Right renal pelvis (tissue), 4 donors: ENCODE measurements at places on chromosomes 6 and 20.

DNA sequence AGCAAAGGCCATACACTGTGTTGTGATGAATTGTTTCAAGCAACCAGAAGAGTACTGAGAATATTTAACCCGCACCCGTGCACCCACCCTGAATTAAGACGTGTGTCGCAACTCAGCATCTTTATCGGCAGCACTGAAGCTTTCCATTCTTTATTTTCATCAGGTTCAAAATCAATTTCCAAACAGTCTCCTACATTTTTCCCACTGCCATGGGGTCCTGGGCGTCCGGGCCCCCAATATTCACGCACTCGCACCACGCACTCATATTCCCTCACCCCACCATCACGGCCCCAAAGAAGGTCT is 1.8 kb downstream of the LTB start:
- DNase-seq, result no peak

GRCh38 chr20:9609887-9610502 is 95.6 kb downstream of the LAMP5 start:
- DNase-seq, result peak; percentile 69

GRCh38 chr6:100845676-100846075 is 35.5 kb downstream of the ASCC3 start:
- DNase-seq, result no peak

DNA sequence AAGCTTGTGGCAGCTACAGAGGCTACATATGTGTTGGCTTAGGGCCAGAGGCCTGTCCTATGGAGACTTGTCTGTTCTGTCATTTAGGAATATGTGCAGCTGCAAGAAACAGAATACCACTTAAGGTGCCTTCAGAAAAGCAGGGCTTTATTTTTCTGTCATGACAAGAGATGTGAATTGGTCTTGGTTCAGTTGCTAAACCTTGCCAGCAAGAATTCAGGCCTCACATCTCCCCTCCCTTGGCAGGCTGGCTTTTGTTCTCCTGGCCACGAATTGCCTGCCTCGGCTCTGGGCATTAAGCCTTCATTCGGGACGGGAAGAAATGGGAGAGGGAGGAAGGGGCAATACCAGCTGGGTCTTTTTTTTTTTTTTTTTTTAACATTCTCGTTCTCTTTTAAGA is 82.4 kb upstream of the TGM3 start:
- no peak for DNase-seq

DNA sequence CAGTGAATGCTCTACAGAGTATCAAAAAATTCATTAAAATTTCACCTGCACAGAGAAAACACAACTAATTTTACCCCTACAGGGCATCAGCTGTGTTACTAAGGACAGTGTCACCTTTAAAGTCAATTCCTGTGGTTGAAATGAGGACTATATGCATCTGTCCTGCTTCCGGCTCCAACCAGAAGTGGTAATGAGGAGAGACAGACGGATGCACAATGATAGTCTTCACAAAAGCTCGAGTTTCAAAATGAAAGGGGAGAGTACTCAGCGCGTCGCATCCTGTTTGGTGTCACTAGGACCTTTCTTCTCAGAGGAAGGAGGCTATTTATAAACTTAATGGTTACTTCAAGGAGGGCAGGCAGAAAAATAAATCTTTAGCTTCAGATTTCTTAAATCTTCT is 86.5 kb downstream of the LYRM4 start:
- peak; percentile 28 for DNase-seq

DNA sequence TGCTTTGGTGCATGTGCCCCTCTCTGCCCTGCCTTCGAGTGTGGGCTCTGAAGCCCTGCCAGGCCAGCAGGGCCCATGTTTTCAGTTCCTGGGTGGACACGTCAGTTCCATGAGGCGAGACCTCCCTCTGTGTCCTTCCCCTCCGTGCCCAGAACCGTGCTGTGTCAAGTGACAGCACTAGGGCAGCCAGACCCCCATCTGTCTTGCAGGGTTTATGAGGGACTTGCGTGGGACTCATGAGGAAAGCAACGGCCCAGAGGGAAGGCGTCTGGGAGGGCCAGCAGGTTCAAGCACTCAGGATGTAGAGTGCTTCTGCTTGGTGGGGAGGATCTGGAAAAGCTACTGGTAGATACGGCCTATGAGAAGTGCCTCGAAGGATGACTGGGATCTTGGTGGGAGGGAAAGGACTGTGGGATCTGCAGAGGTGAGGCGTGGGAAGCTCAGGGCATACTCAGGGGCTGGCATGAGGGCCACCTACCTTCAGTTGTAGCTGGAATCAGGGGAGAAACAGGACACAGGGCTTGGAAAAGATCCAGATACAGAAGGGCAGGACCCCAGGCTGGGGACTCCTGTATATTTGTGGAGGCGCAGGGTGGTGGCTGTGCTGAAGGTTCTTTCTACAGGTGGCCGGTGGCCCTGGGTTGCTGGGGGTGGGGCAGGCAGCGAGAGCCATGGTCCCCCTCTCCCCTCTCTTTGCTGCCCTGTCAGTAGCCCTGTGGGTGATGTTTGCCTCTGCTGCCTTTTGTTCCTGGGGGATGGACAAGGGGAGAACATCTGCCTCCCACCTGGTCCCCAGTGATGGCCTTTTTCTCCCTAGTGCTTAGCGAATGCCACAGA is 5.5 kb downstream of the NPEPL1 start:
- DNase-seq, result no peak

GRCh38 chr6:18388271-18388670 is 1.1 kb downstream of the RNF144B start:
- no peak for DNase-seq

- DNase-seq, result no peak
Measured at GRCh38 chr6:62328607-62329006, 42.6 kb upstream of the KHDRBS2 start.

DNA sequence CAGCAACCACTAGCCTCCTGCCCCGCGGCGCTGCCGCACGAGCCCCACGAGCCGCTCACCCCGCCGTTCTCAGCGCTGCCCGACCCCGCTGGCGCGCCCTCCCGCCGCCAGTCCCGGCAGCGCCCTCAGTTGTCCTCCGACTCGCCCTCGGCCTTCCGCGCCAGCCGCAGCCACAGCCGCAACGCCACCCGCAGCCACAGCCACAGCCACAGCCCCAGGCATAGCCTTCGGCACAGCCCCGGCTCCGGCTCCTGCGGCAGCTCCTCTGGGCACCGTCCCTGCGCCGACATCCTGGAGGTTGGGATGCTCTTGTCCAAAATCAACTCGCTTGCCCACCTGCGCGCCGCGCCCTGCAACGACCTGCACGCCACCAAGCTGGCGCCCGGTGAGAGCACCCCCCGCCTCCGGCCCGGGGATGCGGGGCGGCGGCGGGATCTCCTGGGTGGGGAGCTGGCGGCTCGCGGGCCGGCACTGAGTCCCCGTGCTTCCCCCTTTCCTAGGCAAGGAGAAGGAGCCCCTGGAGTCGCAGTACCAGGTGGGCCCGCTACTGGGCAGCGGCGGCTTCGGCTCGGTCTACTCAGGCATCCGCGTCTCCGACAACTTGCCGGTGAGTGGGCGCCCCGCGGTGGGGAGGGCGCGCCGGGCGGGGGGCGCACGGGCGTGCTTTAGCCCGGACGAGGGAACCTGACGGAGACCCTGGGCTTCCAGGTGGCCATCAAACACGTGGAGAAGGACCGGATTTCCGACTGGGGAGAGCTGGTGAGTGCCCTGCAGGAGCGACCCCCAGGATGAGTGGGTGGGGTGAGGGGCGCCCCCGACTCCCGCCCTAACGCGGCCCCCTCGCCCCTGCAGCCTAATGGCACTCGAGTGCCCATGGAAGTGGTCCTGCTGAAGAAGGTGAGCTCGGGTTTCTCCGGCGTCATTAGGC is 585 bp downstream of the PIM1 start:
- DNase-seq, result no peak

DNA sequence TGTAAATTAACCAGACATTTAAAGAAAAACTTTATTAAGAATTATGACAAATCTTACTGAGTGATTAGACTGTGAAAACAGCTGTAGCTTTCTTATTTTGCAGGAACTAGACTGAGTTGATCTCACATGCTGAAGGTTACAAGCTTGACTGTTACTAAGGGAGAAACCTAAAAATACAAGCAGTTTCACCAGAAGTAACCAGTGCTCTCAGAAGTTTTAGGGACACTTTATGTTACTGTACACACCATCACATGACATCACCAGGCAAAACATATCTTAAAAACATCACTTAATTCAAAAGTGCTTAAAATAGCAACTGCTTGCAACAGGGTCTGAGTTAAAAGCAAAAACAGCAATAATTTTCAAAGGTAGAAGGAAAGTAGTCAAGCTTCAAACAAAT is 5.4 kb downstream of the FBXO30 start:
- no peak for DNase-seq

DNA sequence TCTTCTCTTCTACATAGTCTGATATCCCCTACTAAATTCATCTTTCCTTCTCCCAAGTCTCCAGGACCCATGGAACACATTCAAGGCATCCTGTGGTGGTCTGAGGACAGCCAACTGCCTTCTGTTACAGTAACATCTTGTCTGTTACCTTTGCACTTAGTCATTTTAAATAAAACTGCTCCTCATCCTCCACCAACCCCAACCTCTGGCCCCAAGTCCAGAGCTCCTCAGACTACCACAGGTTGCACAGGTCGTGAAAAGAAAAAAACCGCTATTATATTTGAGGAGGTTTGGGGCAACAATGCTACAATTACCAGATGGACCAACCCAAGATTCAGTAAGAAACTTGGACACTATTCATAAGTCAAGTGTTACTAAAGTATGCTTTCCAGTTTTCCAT is 49.9 kb downstream of the MAN1A1 start:
- DNase-seq, result no peak

DNA sequence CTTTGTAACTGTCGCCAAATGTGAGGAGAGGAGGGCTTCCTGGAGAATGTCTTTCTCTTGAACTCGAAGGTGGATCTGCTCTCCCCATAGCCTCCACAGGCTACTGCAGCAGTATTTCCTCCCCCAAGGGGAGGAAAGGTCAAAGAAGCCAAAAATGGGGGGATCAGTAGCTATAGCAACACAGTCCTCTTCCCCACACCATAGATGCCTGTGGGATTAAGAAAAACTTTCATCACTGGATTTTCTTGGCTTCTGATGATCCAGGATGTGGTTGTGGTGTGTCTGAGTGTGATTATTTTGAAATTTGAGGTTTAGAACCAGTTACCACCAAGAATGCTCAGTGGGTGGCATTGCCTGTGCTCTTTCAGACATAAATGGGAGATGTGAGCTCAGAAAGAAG is 140.1 kb upstream of the SPACA1 start:
- DNase-seq, result no peak

- DNase-seq, result no peak
Measured at GRCh38 chr6:73290435-73290834, 27.4 kb upstream of the KHDC1 start.

- no peak for DNase-seq
Measured at GRCh38 chr6:91241946-91242613, 655.2 kb upstream of the MAP3K7 start.

DNA sequence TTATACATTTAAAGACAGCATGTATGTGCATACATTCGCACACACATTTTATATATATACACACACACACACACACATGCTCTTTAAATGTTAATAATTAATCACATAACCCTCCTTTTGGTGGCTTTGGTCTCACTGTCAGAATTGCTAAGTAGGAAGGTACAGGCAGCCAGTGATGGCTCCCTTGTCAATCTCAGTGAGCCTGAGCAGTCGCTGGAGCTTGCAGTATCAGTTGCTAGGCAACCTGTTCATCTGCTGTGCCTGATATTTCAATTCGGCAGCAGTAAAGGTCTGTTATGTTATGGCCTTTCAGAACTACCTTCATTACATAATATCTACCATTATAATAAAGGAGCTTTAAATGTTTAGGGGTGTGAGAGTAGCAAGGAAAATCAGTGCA is 374.3 kb downstream of the LMBRD1 start:
- no peak for DNase-seq

- no peak for DNase-seq
Measured at GRCh38 chr6:113073611-113074191, 726.6 kb downstream of the RFPL4B start.

- DNase-seq, result no peak
Measured at GRCh38 chr20:51400051-51400926, 142.2 kb downstream of the NFATC2 start.

- DNase-seq, result no peak
Measured at GRCh38 chr20:19652591-19653026, 105.4 kb upstream of the RIN2 start.

GRCh38 chr20:20955892-20956291 is 150.3 kb downstream of the LINC00237 start:
- no peak for DNase-seq

- DNase-seq, result no peak
Measured at GRCh38 chr6:131060311-131060710, 2.7 kb downstream of the EPB41L2 start.

DNA sequence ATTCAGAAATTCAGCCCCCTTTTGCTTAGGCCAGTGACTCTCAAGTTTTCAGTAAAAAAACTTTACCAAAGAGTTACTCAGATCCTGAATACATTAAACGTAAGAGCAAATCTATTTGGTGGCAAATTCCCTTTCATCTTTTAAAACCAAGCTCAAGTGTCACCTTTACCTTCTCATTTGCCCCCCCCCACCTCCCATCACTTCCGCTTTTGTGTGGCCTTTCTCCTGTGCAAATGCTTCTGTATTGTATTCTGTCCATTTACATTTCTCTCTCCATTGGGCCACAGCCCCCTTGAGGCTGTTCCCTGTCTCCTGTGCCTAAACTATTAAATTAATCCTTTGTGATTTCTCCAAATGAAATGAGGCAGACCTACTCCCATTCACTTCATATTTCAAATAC is 1.9 kb downstream of the NOL7 start:
- DNase-seq, result no peak

GRCh38 chr20:57628047-57628961 is 8.1 kb upstream of the ZBP1 start:
- DNase-seq, result peak; percentile 20

GRCh38 chr6:3881711-3882421 is 32.7 kb downstream of the FAM50B start:
- DNase-seq, result no peak

GRCh38 chr20:2314759-2315439 is 19.1 kb downstream of the TGM3 start:
- DNase-seq, result no peak

- DNase-seq, result no peak
Measured at GRCh38 chr20:16821211-16822089, 73.3 kb downstream of the OTOR start.

- DNase-seq, result no peak
Measured at GRCh38 chr6:127102299-127102698, 16.2 kb upstream of the RSPO3 start.

GRCh38 chr6:147177286-147177685 is 26.9 kb upstream of the STXBP5 start:
- DNase-seq, result no peak

- no peak for DNase-seq
Measured at GRCh38 chr20:47070176-47070575, 175.5 kb downstream of the EYA2 start.

GRCh38 chr20:60060006-60060557 is 101.9 kb downstream of the CDH26 start:
- DNase-seq, result no peak
